Purkinje cell (primary cell): ENCODE measurements at places on chromosomes 5 and 9. TPM values are rescaled to one million over a fixed set of nuclear protein-coding genes. Genes with fewer than 3 reads are reported as not detected.

The GMCL2 gene
- polyA plus RNA-seq: not detected in 2 replicates

The PDLIM4 gene
- polyA plus RNA-seq: not detected in 2 replicates

The TNIP1 gene
- 0.71 and 1.4 TPM in 2 replicates for polyA plus RNA-seq

The POU5F2 gene
- polyA plus RNA-seq: 0.14 and 0.31 TPM in 2 replicates

The SPINK6 gene
- polyA plus RNA-seq: 1,307 and 2,131 TPM in 2 replicates

The SPATA31D4 gene
- not detected in 2 replicates for polyA plus RNA-seq

The ADRB2 gene
- not detected in 2 replicates for polyA plus RNA-seq

The SHB gene
- polyA plus RNA-seq: 0.14 and 1.1 TPM in 2 replicates

The MEGF9 gene
- 68.6 and 71.0 TPM in 2 replicates for polyA plus RNA-seq

The WWC1 gene
- polyA plus RNA-seq: 15.0 and 21.7 TPM in 2 replicates

The PLPPR1 gene
- 1.2 and 4.3 TPM in 2 replicates for polyA plus RNA-seq

The POLR3G gene
- 6.1 and 6.2 TPM in 2 replicates for polyA plus RNA-seq

The PCDHA12 gene
- polyA plus RNA-seq: 1.1 and 1.2 TPM in 2 replicates

The IL31RA gene
- not detected in 2 replicates for polyA plus RNA-seq

The TPRN gene
- polyA plus RNA-seq: 0.44 and 0.99 TPM in 2 replicates

The LRRC19 gene
- polyA plus RNA-seq: 0.30 TPM in 1 of 2 replicates, not detected in the other

The GGTA1 gene
- polyA plus RNA-seq: not detected in 2 replicates

The CSF1R gene
- polyA plus RNA-seq: 0.25 and 0.27 TPM in 2 replicates

The TEX53 gene
- polyA plus RNA-seq: not detected in 2 replicates

The CHSY3 gene
- polyA plus RNA-seq: 4.9 TPM in 1 of 2 replicates, not detected in the other

The DPYSL3 gene
- 2.9 and 5.2 TPM in 2 replicates for polyA plus RNA-seq

The SPAAR gene
- polyA plus RNA-seq: 0.42 and 0.52 TPM in 2 replicates

The ARHGEF28 gene
- 2.6 and 2.8 TPM in 2 replicates for polyA plus RNA-seq

The PCA3 gene
- 0.66 and 3.6 TPM in 2 replicates for polyA plus RNA-seq

The SEMA6A gene
- polyA plus RNA-seq: 2.7 and 3.3 TPM in 2 replicates

The BSPRY gene
- 48.0 and 54.2 TPM in 2 replicates for polyA plus RNA-seq

The SMIM33 gene
- not detected in 2 replicates for polyA plus RNA-seq

The CSNK1A1 gene
- polyA plus RNA-seq: 71.5 and 168 TPM in 2 replicates

The TLE1 gene
- 12.0 and 15.4 TPM in 2 replicates for polyA plus RNA-seq

The BHMT2 gene
- not detected in 2 replicates for polyA plus RNA-seq

The TPM2 gene
- polyA plus RNA-seq: 11.3 and 17.9 TPM in 2 replicates

The SLC46A2 gene
- polyA plus RNA-seq: 0.35 TPM in 1 of 2 replicates, not detected in the other

The SLC34A1 gene
- polyA plus RNA-seq: not detected in 2 replicates

The ABLIM3 gene
- polyA plus RNA-seq: 4.1 and 7.1 TPM in 2 replicates

The PAEP gene
- polyA plus RNA-seq: not detected in 2 replicates

The SIL1 gene
- 21.5 and 30.5 TPM in 2 replicates for polyA plus RNA-seq

The LMX1B gene
- not detected in 2 replicates for polyA plus RNA-seq

The PFN3 gene
- not detected in 2 replicates for polyA plus RNA-seq

The SNX24 gene
- polyA plus RNA-seq: 25.3 and 25.9 TPM in 2 replicates

The SGCD gene
- 4.5 and 7.7 TPM in 2 replicates for polyA plus RNA-seq

The PDE6A gene
- not detected in 2 replicates for polyA plus RNA-seq

The SLIT3 gene
- polyA plus RNA-seq: 8.7 and 11.9 TPM in 2 replicates

The NR6A1 gene
- polyA plus RNA-seq: 0.63 and 1.0 TPM in 2 replicates

The OSMR gene
- polyA plus RNA-seq: 3.1 TPM in 1 of 2 replicates, not detected in the other

The HSPB3 gene
- 2.3 and 9.2 TPM in 2 replicates for polyA plus RNA-seq

The PPP3R2 gene
- 0.31 TPM in 1 of 2 replicates, not detected in the other for polyA plus RNA-seq
